Suprapubic skin (tissue), 4 donors: ENCODE measurements at places on chromosomes 5 and 9. TPM values are rescaled to one million over a fixed set of nuclear protein-coding genes. Genes with fewer than 3 reads are reported as not detected.

- no peak for DNase-seq
Measured at GRCh38 chr5:141623611-141624010, 4.8 kb upstream of the DIAPH1 start.

DNA sequence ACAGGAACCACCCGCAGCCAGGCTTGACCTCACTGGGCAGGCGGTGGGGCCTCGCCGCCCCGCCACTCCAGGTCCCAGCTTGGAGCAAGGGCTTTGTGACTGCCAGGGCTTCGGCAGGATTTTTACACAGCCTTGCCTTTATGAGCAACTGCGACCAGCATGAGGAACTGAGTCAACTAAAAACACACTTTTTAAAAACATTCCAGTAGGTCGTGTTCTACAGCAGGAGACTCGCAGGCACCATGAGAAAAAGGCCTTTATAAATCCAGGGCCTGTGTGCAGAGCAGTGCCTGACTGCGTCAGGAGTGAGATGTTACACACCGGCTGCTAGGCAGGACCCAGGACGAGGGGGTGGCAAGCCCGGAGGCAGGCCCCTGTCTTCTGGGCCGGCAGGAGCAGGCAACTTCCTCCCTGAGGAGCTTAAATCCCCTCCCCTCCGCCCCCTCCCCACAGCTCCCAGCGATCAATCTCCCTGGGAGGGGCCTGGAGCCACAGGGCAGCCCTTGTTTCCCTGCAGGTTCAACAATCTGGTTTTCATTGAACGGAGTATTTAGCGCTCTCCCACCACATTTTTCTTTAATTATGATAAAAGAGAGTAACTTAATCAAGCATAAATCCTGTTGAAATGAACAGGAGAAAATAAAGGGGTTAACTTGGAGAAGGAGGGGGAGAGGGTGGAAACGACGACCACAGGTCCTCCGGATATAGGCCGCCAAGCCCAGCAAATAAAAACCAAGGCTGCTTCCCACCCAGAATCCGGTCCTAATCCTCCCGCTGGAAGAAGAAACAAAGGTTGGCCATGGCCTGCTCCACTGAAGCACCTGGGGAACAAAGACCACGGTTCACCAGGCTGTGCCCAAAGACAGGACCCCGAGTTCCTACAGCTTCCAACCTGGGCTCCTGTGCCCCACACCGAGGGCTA is 92.5 kb downstream of the ROR2 start:
- DNase-seq, result no peak

- DNase-seq, result no peak
Measured at GRCh38 chr9:70746760-70747159, 332.3 kb upstream of the KLF9 start.

DNA sequence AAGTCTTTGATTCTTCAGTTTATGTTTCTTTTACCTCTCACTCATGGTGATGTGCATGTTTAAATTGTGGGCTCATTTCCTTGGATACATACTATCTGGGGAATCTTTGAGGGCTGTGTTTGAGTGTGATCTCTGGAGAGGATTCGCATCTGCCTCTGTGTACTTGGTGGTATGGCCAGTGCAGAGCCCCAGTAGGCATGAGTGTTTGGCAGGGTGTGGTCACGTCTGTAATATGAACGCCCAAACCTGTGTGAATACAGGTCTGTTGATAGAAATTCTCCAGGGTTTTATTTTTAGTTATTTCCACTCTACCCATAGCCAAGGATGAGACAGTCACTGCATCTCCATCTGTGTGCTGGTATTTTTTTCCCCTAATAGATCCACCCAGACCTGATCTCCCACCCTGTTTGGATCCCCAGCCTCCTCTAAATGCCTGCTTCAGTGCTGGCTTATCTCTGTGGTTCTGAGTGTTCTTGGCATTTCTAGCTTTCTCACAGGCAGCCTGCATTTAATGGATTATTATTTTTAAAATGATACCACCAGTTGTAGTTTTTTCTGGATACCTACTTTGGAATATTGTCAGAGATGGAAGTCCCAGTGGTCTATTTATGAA is 37.5 kb downstream of the TJP2 start:
- DNase-seq, result no peak

- no peak for DNase-seq
Measured at GRCh38 chr5:56468277-56468676, 235.1 kb upstream of the ANKRD55 start.

AFF4 gene
- 68.7 TPM for total RNA-seq

ARL10 gene
- 29.6 TPM for total RNA-seq

MAP3K1 gene
- 66.3 TPM for total RNA-seq

OBP2B gene
- 2.6 TPM for total RNA-seq

MORN5 gene
- total RNA-seq, result not detected

PCDHGA5 gene
- 1.5 TPM for total RNA-seq
